ENCODE measurements at places on chromosomes 12 and 14.

DNA sequence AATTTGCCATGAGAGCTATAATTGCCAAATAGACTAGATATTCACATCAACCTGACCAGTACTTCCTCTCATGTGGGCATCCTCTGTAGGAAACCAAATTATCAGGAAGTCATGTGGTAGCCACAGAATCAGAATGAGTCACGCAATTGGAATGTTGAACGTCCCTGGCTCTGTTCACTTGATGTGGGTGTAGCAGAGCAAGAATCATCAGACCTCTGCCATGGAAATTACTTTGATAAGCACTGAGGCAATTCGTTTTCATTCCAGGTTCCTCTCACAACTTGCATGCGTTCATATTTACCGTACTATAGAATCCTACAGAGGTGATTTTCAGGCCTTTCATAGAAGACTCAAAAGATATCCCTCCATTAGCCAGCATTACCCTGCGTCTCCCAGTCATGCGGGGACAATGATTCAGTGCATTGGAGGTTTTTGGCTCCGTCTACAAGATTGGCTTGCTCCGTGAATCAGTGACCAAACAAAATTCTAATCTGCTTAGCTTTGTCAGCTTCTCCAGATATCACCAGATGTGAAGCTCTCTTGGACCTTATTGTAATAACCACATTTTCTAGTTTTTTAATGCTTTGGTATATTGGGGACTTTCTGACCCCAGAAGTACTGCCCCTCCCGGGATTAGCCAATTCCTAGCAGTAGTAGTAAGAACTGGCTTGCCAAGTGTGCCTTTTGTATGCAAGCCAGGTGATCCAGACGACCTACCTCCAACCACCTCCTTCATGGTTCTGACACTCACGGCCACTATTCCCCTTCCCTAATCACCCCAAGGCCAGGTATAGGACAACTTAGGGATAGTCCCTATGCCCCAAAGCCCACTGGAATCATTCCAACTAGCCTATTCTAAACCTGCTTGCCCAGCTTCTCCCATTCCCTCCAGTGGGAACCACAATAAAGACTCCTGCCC is 133.4 kb downstream of the KICS2 start:
- DNase-seq = no peak

DNA sequence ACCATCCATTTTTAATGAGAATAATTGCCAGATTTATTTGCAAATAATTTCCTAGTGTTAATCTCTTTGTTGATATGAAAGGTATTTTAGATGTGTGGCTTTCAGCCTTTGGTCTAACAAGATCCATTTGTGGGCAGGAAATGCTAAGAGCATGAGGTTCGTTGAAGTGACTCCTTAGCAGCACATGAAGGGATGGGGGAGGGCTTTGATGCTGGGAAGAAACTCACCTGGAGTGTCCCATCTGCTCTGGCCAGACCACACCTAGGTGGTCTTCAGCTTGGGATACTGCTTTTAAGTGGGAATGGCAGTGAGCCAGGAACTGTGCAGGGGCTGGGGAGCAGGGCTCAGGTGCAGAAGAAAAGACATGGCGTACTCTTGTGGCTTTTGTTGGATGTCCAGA is 13.6 kb downstream of the SFSWAP start:
- DNase-seq = no peak

DNA sequence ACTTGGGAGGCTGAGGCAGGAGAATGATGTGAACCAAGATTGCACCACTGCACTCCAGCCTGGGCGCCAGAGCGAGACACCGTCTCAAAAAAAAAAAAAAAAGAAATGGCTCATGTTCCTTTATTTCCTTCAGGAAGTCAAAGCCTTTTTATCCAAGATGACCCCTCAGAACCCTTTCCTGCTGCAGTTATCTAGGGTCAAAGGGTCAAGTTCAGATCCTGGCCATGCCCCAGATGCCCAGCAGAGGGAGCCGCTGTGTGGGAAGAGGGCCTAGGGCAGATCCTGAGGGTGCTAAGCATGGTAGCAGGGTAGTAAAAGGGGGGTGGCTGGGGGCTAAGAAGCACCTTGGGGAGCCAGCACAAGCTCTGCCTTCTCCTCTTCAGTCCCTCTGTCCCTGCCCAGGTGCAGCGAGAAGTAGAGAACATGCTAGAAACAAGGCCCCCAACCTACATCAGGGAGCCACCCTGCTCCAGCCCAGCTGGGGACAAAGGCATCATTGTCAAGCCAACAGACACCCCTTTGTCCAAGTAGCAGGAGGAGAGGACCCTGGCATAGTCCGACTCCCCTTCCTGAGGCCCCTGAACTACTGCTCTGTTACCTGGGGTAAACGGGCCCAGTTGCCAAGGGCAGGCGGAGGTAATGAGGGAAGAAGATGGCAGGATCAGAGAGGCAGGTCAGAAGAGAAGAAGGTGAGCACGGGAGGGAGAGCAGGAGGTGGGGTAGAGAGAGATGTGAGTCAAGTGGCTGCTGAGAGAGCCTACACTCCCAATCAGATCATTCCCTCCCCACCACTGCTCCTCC is 6.5 kb downstream of the NFE2 start:
- no peak for DNase-seq

GRCh38 chr14:90467501-90467900 is 70.7 kb downstream of the CALM1 start:
- no peak for DNase-seq

- DNase-seq = no peak
These were observed 27.9 kb downstream of the STYK1 start for GRCh38 chr12:10645910-10646309.

GRCh38 chr12:95611676-95612309 is 60.5 kb upstream of the USP44 start:
- no peak for DNase-seq

- no peak for DNase-seq
These were observed 13.0 kb upstream of the DIABLO start for GRCh38 chr12:122238861-122239260.

DNA sequence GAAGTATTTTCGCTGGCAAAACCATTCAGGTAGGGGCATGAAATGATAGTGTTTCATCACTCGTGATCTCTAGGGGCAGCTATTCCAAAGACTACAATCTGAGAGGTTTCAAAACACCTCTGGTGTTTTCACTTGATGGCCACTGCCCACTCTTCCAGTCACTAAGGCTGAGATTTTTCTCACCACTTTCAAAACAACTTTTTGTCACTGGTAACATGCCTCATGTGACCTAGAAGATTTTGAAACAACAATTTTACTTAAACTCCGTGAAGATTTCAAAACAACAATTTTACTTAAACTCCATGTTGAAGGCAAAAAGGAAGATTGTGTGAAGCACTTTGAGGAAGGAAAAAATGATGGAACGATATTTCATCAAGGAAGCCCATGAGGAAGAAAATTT is 1.2 kb upstream of the IRAK3 start:
- no peak for DNase-seq
